ENCODE measurements at places on chromosomes 6 and 20.

DNA sequence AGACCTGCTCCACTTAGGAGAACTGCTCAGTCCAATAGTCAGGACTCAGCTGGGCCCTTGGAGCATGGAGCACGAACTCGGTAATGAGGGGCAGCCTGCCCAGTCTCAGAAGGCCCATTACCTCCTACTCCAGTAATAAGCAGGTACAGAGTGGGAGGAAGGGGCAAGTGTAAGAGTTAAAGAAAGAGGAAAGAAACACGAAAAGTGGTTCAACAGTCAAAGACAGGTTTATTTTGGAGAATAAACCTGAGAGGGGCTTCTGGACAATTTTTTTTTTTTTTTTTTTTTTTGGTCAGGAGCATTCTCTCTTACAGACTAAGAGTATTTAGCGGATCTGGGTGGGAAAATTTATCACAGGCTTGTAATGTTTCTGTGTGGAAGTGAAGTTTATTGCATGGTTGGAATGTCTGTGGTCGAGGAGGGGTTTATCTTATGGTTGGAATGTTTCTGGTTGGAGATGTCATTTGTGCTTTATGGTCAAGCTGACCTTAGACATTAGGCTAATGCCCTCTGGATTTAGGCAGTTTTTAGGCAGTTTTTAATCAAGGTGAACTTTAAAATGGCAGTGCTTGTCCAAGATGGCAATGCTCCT is 340.1 kb downstream of the BCKDHB start:
- DNase-seq, result no peak

GRCh38 chr6:150048099-150048498 is 20.8 kb downstream of the ULBP3 start:
- DNase-seq, result no peak

- no peak for DNase-seq
Measured at GRCh38 chr6:39426073-39426456, 103.6 kb upstream of the KCNK16 start.

GRCh38 chr6:148800536-148800935 is 53.7 kb downstream of the UST start:
- DNase-seq, result no peak

DNA sequence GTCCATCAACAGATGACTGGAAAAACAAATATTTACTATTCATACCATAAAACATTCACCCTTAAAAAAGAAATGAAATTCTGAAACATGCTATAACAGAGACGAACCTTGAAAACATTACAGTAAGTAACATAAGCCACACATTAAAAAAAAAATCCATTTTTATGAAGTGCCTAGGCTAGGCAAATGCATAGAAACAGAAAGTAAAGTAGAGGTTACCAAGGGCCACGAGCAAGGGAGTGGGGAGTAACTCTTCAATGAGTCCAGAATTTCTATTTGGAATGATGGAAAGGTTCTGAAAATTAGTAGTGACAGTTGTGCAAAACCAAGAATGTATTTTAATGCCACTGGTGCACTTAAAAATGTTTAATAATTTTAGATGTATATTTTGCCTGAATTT is 47.7 kb downstream of the STAU1 start:
- no peak for DNase-seq

DNA sequence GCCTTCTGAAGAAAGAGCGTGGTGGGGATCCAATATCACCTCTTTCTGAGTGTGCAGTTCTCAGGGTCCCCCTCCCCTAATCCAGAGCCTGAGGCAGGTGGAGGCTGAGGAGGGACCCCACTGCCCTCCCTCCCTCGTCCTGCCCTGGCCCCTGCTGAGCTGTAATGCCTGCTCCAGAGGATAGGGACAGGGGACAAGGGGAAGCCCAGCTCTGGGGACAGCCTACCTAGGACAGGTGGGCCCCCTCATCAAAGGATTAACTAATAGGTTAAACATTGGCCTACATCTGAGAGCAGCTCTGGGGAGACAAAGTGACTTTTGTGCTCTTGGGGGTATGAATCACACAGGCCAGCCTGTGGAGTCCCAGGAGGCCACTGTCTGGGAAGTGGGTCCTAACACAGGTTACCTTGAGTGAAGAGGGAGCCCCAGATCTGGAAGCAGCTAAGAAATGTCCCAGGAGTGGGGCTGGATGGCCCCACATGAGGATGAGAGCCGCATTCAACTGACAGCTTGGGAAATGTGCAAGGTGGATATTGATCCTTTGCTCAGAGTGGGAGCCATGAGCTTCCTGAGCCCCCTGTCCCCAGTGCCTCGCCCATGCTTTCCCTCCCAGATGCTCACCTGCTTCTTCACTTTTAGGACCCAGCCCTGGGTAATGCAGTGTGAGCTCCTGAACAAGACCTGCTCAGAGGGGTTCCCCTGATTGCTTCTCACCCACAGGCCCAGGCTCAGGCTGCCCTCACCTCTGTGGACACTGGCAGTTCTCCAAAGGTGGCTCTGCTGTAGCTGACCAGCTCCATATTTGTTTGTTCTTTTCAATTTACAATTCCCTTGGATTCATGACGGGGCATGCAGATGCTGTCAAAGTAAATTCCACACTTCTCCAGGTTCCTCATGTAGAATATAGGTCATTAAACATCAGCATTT is 17.8 kb upstream of the CST9L start:
- no peak for DNase-seq

DNA sequence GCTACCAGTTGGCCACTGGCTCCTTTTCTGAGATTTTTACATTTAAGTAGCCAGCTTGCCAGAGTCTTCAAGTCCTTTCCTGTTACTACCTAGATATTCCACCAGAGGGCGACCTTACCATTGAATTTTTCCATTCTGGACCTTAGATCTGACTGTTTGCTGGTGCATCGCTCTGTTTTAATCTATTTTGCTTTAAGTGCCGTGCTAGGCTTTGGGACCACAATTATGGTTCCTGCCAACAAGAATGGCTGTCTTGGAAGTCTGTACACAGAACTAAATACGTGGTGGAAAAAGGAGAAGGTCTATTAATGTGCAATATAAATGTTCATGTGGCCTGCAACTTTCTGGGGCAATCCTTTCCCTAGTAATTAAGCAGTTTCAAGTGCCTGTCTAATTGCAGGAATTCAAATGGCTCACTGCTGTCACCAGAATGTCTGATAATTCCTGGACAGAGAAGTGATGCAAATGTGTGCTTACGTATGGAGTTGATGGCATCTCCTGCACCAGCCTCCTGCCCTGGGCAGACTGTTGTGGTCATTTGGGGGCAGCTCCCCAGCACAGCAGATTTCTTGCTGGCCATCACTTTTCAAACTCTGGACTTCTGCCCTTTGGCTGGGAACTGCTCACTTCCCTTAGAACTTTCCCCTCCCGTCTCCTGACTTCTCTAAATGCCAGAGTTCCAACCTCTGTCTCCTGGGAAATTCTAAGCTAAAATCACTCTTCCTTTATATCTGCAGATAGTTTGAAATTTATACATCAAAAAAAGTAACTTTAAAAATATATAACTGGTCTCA is 5.6 kb upstream of the HLA-DOA start:
- DNase-seq, result no peak

DNA sequence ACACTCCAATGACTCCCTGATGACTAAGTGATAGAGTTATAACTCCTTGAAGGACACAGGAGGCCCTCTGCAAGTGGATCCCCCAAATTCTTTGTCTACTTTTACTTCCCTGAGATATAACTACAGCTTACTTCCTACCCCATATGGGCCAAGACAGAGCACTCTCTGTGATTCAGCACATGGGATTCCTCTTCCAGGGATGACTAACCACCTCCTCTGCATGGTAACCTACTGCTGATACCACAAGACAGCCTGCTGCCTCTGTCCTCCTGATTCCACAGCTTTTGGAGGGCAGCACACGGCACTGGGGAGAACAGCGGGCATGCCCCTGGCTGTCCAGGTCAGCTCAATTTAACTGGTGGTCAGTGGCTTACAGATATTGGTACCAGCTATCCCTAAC is 675.7 kb upstream of the AGPAT4 start:
- no peak for DNase-seq

GRCh38 chr20:48480216-48480772 is 347.5 kb downstream of the PREX1 start:
- no peak for DNase-seq

DNA sequence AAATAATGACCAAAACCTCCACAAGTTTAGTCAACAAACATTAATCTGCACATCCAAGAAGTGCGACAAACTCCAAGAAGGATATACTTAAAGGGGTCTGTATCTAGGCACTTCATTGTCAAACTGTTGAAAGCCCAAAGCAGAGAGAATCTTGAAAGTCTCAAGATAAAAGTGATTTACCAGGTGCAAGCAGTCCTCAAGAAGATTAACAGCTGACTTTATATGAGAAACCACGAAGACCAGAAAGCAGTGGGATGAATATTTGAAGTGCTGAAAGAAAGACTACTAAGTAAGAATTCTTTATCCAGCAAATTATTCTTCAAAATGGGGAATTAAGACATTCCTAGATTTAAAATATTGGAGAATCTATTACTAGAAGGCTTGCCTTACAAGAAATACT is 58.4 kb upstream of the BLCAP start:
- no peak for DNase-seq

DNA sequence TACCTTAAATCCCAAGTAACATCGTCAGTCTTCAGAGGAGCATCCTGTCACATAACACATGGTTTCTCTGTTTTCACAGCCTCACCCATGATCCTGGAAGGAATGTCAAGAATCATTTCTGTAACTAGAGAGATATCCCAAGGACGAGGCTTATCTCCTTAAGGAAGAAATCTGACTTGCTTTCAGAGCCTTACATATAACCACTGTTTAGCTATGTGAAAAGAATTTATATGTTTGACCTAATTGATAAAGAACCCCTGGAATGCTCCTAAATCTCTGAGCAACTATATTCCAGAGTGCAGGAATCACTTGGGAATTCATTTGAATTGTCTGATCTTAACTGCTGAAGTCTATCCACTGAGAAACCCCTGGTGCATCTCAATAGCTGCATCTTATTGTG is 243.1 kb downstream of the ALDH8A1 start:
- DNase-seq, result no peak

DNA sequence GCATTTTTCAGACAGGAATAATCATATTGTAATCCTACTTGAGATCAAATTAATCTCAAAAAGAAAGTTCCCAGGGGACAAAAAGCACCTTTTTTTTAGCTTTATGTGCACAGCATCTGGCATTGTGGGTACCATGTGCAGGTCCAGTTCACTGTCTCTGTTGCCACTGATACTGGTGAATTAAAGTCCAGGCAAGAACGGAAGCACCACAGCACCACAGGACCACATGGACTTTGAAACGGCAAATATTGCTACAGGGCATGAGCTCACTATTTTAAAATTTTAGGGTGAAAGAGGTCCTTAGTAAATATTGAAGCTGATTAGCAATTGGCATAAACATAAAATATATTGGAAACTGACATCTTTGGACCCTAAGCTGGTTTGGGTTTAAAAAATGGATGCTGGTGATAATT is 709.0 kb downstream of the EPM2A start:
- no peak for DNase-seq

- DNase-seq, result no peak
Measured at GRCh38 chr20:1775117-1775516, 117.5 kb upstream of the SIRPG start.
